ENCODE measurements at places on chromosomes 11 and 22. TPM values are rescaled to one million over a fixed set of nuclear protein-coding genes. Genes with fewer than 3 reads are reported as not detected.

The UBASH3B gene
- 49.4 TPM for total RNA-seq

The CBLIF gene
- total RNA-seq, result not detected

The SMIM38 gene
- 0.09 TPM for total RNA-seq

The SOX6 gene
- not detected for total RNA-seq

The OR52H1 gene
- total RNA-seq, result not detected

The CCDC87 gene
- total RNA-seq, result 0.84 TPM

The KRTAP5-7 gene
- not detected for total RNA-seq

The OR8A1 gene
- total RNA-seq, result not detected

The ENTHD1 gene
- not detected for total RNA-seq

The OR2AT4 gene
- total RNA-seq, result not detected

The RASD2 gene
- total RNA-seq, result 1.1 TPM

The NPAS4 gene
- total RNA-seq, result not detected

The SLC25A18 gene
- 0.11 TPM for total RNA-seq

The DDI1 gene
- not detected for total RNA-seq

The SHANK3 gene
- 1.9 TPM for total RNA-seq

The HDHD5 gene
- total RNA-seq, result 43.0 TPM

The RAB36 gene
- 7.5 TPM for total RNA-seq

The DSCAML1 gene
- total RNA-seq, result 0.23 TPM

The SCUBE2 gene
- 0.44 TPM for total RNA-seq

The UPK3A gene
- not detected for total RNA-seq

The SMARCB1 gene
- total RNA-seq, result 58.2 TPM

The KDM4E gene
- total RNA-seq, result not detected

The DBX1 gene
- not detected for total RNA-seq

The HDAC10 gene
- total RNA-seq, result 13.3 TPM

The VSIG10L2 gene
- not detected for total RNA-seq

The SLC6A5 gene
- not detected for total RNA-seq

The HSPB2 gene
- total RNA-seq, result not detected

The DDX6 gene
- 17.8 TPM for total RNA-seq

The TMEM184B gene
- total RNA-seq, result 26.4 TPM

The ARL14EP gene
- 10.7 TPM for total RNA-seq

The KCNC1 gene
- total RNA-seq, result 0.06 TPM

The ALG8 gene
- total RNA-seq, result 57.9 TPM

The FIBIN gene
- not detected for total RNA-seq

All from A549 treated with ZK216348 at 1 μM for 4 hours (cell line).